ENCODE measurements at places on chromosomes 4 and X.

GRCh38 chr4:171710743-171711142 lies 102.5 kb upstream of the GALNTL6 start:
- DNase-seq = no peak

DNA sequence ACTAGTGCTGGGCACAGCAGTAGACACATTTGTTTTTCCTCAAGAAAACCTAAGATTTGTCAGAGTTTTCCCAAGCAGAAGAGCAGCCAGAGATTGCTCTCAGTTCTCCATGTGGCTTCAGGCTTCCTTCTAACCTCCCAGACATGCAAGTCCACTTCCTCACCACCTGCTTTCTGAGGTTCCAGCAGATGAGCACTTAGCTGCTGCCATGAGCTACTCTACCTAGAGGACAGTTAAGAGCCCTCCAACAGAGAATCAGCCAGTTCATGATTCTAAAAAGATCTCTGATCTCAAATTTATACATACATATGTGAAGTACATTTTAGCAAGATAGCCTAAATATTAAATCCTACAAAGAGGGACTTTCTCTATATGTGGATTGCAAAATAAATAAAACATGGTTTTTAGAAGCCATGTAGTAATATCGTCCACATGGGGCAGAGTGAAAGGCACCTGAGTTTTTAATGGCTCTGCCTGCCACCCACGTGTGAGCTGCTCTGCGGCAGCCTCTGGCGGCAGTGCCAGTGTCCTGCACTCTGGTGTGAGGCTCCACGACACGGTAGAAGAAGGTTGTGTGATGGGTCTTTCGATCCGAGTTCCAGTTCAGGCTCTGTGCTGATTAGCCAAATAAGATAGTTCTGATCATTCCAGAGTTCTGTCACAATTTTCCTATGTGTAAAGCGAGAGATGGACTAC lies 10.3 kb downstream of the CYP4V2 start:
- DNase-seq = peak; percentile 72

DNA sequence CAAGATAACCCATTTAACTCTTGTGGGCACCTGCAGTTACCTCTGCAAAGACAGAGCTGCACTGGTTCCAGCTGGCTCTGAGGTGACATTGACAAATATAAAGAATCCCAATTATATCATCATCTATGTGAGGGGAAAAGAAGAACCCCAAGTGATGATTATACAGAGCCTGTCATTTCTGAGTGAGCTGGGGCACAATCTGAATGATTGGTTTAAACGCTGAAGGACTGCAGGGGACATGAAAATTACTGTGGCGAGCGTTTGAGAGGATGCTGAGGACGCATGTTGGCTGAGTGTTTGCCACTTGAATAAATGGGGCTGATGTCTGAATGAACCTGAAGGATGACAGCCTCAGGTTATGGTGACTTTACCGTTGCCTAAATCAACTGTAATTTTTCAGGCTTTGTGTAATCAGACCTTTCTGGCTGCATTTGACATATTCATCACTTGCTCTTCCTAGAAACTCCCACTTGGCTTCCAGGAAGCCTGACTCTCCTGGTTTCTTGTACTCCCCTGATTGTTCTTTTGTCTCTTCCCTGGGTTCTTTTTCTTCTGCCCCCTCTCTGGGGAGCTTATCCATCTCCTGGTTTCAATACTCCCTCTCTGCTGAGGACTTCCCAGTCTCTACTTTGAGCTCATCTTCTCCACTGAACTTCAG lies 4.1 kb upstream of the HSD17B10 start:
- DNase-seq = no peak

DNA sequence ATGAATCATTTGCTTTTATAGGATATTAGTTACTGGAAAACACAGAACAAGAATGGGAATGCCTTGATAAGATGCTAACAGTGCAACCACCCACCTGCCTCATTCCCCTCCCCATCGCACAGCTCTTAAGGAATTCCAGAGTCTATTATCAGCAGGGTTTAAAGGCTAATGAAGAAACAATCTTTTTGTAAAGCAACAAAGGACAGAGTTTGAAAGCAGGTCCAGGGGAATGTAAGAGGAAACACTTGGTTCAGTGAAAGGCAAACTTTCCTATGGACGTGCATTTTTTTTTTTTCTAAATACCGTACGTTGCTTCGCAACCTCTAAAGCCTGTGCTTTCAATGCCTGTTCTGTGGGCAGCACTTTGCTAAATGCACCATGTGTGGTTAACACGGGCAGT lies 92.5 kb downstream of the GPR50 start:
- no peak for DNase-seq

DNA sequence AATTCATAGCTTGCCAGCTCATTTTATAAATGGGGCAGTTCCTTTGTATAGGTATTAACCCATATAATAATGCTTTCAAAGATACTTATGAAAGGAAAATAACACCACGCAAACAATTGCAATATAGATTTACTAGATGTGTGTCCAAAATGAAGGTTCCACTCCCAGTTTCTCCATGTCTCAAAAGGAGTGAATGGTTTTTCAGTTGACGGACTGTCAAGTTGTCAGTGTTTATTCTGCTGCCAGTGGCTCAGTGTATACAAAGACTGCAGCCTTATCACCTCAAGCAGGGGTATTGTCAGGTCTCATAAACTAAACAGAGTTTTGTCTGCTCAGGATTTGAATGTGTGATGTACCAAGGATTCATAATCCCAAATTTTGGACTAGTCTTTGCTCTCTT lies 585.3 kb upstream of the ATOH1 start:
- no peak for DNase-seq

GRCh38 chr4:78768452-78769180 lies 7.5 kb upstream of the BMP2K start:
- no peak for DNase-seq

- no peak for DNase-seq
Observed at GRCh38 chrX:115900425-115900824, 270.1 kb upstream of the AGTR2 start.

GRCh38 chr4:86918539-86919072 lies 16.2 kb upstream of the AFF1 start:
- DNase-seq = no peak

DNA sequence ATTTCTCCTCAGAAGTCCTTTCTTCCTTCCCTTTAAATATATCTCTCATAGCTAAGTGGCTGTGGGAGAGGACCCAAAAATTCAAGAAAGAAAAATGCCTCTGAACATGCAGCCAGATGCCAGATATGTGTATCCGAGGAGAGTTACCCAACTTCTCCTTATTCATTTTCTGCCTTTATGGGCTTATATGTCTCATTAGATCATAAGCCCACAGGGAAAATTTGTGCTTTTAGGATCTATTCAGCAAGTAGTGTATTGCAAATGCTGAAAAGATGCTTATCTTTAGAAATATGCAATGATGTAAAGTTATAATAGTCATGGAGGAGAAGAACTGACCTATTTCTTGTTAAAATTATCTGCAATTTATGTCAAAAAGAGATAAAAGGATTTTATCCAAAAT lies 371.8 kb upstream of the NOCT start:
- DNase-seq = no peak

DNA sequence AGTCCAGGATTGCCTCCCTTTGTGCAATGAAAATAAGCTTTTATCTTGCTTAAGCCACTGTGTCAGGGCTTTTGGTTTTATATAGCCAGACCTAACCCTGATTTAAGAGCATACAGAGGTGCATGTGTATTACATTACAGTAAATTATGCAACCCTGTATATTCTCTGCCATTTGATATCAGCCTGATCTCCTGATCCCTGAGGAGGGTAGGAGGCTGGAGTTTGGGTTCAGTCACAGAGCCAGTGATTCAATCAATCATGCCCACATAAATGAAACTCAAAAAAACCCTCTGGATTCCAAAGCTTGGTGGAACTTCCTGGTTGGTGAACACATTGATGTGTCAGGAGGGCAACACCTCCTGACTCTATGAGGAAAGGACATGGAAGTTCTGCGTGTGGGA lies 7.3 kb upstream of the KLHL8 start:
- DNase-seq = no peak

GRCh38 chr4:170423137-170423536 lies 333.4 kb upstream of the AADAT start:
- DNase-seq = no peak

DNA sequence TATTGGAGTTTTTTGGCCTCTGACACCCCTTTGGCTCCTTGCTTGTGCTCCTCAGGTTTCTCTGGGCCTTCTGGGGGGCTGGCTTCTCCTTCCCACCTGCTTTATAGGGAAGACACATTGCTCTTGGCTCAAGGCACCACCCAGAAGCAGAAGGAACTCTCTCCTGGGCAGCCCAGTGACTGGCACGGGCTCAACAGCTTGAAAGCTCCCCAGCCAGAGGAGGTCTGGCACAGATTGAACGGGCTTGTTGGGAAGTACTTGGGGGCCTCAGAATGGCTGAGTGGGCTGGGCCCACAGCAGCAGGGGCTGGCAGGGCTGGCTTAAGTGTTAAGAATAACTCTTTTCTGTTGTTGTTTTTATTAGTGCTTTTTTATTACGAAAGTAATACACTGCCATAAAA lies 11.2 kb upstream of the ZNF185 start:
- DNase-seq = no peak

GRCh38 chr4:31660916-31661315 lies 940.7 kb downstream of the PCDH7 start:
- DNase-seq = no peak

DNA sequence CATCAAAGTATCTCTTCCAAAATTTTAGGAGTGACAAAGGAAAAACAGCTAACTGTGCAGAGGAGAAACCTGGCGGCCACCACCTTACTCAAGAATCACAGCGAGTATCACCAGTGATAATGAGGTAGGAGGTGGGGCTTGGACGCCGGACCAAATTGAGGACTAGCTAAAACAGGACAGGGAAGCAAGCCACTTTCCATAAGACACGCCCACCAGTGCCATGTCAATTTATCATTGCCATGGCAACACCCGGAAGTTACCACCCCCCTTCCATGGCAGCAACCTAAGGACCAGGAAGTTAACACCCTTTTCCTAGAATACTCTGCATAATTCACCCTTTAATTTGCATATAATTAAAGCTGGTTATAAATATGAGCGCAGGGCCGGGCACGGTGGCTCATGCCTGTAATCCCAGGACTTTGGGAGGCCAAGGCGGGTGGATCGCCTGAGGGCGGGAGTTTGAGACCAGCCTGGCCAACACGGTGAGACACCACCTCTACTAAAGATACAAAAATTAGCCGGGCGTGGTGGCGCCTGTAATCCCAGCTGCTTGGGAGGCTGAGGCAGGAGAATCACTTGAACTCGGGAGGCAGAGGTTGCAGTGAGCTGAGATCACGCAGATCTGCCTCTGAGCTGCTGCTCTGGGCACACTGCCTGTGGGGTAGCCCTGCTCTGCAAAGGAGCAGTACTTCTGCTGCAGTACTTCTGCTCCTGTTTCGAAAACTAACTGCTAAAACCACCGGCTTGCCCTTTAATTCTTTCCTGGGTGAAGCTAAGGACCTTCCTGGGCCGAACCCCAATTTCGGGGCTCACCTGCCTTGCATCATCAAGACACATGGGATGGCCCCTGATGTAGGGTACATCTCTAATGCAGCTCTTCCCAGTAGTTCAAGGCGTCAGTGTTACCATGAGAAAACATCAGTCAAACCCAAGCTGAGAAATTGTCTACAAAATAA lies 116.7 kb downstream of the HMX1 start:
- DNase-seq = no peak

- DNase-seq = no peak
Observed at GRCh38 chrX:133670383-133670782, 255.1 kb upstream of the GPC4 start.

GRCh38 chr4:22414833-22415232 lies 101.0 kb downstream of the ADGRA3 start:
- no peak for DNase-seq

DNA sequence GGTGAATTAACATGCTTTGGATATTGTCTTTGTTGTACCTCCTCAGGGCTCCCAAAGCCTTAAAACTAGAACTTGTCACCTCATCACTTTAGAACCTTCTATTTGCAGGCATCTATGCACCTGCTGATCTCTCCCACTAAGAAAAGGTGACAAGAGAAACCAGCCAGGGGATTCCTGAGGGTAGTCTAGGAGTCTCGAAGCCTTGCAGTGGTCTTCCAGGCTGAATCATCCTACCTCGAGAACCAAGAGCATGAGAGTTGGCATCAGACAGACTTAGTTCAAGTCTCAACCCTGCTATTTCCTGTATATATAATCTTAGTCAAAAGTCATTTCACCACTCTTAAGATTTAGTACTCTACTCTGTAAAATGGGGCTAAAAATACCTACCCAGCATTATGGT lies 29.6 kb downstream of the RTL5 start:
- DNase-seq = no peak

- DNase-seq = no peak
Observed at GRCh38 chrX:137071596-137071995, 37.8 kb upstream of the GPR101 start.

- DNase-seq = no peak
Observed at GRCh38 chr4:125750828-125751466, 436.2 kb downstream of the FAT4 start.

DNA sequence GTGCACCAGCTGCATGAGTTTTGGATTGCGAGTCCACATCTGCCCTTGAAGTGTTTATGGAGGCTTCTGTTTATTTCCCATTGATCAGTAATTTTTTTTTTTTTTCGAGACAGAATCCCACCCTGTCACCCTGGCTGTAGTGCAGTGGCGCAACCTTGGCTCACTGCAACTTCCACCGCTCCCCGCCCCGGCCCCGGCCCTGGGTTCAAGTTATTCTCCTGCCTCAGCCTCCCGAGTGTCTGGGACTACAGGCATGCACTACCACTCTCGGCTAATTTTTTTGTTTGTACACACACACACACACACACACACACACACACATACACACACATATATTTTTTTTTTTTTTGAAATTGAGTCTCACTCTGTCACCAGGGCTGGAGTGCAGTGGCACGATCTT lies 46.1 kb downstream of the SMAD1 start:
- DNase-seq = no peak

GRCh38 chr4:64729561-64729960 lies 320.3 kb upstream of the TECRL start:
- no peak for DNase-seq

DNA sequence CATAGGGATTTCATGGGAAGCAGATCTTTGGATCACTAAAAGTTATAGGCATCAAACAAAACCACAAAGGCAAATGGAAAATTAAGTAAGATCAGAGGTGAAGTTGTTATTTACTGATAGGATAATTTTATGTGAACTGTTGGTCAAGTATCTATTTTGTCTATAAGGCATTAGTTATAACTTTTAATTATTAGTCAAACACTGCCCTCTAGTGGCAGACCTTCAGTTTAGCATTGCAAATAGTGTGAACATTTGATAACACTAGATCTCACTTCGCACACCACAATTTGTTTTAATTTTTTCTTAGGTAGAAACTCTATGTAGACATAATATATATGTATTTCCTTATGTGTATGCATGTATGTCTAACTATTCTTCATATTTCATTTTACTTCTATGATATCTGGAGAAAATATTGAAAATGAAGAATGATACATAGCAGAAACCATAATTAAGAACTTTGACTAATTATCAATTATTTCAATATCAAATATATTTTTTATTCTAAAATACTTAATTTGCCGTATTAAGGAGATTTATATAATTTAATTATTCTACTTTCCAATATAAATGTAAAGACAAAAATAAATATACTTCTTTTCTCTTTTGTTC lies 214.5 kb upstream of the TACR3 start:
- no peak for DNase-seq

DNA sequence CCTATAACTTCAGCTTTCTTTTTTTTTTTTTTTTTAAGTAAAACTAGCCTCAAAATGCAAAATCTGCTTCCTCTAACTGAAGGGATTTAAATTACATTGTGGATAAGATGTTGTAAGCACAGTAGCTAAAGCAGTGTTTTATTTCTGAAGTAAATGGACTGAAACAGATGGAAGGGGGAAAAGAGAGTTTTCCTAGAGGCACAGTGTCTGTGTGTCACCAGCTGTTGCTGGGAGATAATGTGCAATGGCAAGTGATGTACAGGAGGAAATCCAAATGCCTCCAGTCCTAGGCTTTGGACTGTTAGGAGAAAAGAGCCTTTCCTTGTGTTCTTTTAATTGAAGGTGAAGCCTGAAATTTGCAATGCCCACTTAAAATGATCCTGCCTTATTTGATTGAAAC lies 672.1 kb downstream of the GRXCR1 start:
- DNase-seq = no peak
